ENCODE measurements at places on chromosomes 11 and 22.

GRCh38 chr22:35380013-35380412 lies 883 bp upstream of the HMOX1 start:
- DNase-seq: peak; percentile 58

- peak; percentile 96 for DNase-seq
These were observed at the start of gene CCDC117 for GRCh38 chr22:28772633-28773460. CCDC117 (plus strand) TSS chr22:28772695; CDS start chr22:28772850, 155 bp downstream.

DNA sequence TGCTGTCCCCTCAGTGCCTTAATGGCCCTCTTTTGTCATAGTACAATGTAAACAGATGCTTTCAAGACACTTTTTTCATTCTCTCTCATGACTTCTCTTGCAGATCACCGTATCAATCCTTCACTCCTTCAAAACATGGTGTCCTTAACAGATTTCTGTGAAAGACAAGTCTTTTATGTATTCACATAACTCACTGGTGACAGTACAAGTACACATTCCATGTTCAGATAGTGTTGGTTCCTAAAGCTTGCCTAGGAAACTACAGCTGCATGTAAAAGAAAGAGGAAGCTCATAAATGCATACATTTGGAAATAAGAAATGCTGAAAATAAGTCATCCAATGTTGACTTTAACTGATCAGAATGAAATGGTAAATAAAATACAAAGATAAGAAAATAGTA lies 5.0 kb upstream of the OR52E6 start:
- DNase-seq: no peak

DNA sequence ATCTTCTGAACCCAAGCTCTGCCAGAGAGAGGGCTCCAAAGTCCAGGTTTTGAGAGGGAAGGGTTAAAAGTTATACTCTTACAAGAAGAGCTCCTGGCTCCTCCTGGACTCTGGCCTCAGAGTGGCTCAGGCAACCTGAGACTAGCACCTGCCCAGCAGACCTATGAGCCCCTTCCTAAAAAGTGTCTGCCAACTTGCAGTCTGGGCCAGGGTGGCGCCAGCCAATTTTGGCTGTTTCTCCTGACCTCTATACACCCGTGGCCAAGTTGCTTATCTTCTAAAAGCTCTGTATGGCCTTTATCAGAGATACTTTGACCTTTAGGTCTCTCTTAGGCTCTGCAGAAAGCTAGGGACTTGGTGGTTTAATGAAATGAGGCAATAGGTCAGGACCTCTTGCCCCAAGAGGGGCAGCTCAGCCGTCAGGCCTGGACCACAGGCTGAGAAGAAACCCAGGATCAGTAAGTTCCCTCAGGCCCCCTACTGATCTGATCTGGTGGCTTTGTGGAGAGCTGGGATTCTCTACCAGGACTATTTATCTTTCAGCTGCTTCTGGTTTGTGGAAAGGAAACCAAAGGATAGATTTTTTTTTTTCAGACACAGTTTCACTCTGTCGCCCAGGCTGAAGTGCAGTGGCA lies 10.3 kb upstream of the UCP3 start:
- DNase-seq: peak; percentile 33

DNA sequence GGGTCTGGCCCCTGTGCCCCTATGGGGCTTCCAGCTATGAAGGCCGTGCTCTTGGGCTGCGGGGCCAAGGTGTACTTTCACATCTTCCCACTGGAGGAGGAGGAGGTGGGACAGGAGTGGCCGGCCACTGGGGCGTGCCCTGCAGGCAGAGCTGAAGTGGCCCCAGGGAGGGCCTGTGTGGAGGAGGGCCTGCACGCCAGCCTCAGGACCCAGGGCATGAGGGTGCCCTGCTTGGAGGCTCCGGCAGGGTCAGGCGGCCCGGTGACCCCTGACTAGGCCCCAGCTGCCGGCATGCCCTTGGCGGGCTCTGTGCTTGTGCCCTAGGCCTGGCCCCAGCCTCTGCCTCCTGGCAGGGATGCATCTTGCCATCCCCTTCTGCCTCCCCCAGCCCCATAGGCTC lies 5.2 kb downstream of the PRR5 start:
- no peak for DNase-seq

GRCh38 chr11:19719960-19720359 lies 7.3 kb downstream of the NAV2 start:
- no peak for DNase-seq
